AML-193 (cell line): ENCODE measurements at places on chromosomes 2 and 18.

DNA sequence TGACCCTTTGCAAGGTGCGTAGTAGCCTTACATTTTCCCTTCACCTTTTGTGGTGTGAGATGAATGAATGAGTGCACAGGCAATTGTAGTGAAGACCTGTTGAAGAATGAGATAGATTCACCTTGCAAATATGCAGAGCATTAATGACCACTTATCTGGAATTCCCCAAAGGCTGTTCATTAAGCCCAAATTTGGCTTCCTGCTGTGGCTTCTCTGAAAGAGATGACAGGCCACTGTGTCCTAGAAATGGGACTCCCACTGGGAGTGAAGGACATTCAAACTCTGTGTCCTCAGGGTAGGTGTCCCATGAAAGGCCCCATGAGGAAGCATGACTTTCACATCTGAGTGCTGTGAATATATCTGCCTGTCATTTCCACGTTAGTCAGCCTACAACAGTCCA is 1821.8 kb upstream of the PIK3C3 start:
- no peak for DNase-seq

GRCh38 chr2:215677481-215677880 is 241.6 kb upstream of the FN1 start:
- DNase-seq, result no peak

GRCh38 chr2:223418131-223418530 is 184.0 kb downstream of the SCG2 start:
- DNase-seq, result no peak

- DNase-seq, result no peak
Measured at GRCh38 chr2:99888617-99889016, 253.8 kb downstream of the AFF3 start.

DNA sequence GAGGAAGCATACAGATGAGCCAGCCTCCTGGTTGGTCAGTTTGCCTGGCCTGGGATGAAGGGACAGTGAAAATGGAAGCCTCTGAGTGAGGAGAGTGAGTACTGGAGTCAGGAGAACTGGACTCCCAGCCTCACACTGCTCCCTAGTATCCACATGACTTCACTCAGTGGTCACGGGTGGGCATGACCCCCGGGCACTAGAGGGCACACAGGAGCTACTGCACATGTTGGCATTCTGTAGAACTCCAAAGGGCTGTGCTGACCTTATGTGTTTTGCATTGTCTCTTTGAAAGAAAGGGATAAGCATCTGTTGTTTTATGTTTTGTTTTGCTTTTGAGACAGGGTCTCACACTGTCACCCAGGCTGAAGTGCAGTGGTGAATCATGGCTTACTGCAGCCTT is 23.7 kb downstream of the NCAPH start:
- no peak for DNase-seq

DNA sequence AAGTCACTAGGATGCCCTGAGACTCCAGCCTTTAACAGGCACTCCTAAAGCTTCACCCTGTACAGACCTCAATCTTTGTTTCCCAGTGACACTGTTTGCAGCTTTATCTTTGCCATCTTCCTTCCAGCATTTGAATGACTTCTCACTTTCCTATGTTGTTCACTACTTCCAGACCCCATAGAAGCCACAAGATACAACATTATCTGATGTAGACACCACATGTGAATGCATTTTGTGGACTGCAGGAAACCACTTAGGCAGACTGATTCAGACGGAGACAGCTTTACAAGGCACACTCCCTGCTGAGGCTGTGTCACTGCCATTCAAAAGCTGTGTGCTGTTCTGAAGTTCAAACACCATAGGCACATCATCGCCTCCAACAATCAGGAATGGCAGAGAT is 67.3 kb upstream of the SPATS2L start:
- no peak for DNase-seq

DNA sequence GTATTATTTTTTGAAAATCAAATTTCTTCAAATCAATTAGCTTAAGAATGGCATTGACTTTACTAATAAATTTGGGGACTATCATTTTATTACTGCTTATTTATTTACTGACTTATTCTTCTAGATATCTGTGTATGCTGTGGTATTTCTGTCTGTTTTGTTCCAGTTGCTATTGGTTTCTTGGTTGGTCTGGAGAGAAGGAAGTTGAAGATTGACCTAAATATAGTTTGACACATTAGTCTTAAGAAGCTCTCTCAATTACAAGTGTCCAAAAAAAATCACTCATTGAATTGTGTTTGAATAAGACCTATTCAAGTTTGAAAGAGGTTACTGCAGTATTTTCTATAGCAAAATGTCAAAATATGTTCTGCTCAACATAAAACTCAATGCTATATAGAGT is 153.3 kb upstream of the KYNU start:
- DNase-seq, result no peak

- DNase-seq, result no peak
Measured at GRCh38 chr18:3839581-3839981, 389.6 kb downstream of the TGIF1 start.

GRCh38 chr18:12960853-12961397 is 13.1 kb downstream of the SEH1L start:
- no peak for DNase-seq

DNA sequence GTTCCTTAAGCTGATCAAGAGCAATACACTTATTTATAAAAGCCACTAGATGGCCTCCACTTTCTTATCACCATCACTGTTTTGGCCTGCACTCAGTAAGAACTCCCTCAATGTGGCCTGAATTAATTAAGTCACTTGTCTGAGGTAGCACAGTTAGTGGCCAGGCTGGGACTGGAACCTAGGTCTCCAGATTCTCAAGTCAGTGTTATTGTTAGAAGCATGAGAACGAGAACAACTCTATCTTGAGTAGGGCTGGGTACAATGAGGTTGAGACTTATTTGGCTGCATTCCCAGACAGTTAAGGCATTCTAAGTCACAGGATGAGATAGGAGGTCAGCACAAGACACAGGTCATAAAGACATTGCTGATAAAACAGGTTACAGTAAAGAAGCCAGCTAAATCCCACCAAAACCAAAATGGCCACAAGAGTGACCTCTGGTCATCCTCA is 115.8 kb downstream of the SS18 start:
- DNase-seq, result peak; percentile 7

DNA sequence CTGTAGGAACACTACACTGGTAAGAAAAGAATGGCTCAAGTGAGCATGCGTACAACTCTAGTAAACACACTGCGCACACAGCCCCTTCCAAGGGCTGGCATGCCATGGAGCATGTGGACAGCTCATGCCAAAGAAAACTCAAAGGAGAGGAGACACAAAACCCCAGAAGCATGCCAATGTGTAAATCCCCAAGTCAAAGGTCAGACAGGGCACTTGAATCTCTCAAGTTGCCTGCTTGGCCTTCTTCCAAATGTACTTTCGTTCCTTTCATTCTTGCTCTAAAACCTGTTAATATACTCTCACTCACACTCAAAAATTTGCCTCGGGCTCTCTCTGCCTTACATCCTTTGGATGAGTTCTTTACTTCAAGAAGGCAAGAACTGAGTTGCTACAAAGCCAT is 365.3 kb downstream of the NBAS start:
- DNase-seq, result no peak

- DNase-seq, result no peak
Measured at GRCh38 chr2:113060396-113060795, 1.4 kb downstream of the IL36RN start.

- DNase-seq, result no peak
Measured at GRCh38 chr2:80363791-80364349, 59.3 kb upstream of the LRRTM1 start.

DNA sequence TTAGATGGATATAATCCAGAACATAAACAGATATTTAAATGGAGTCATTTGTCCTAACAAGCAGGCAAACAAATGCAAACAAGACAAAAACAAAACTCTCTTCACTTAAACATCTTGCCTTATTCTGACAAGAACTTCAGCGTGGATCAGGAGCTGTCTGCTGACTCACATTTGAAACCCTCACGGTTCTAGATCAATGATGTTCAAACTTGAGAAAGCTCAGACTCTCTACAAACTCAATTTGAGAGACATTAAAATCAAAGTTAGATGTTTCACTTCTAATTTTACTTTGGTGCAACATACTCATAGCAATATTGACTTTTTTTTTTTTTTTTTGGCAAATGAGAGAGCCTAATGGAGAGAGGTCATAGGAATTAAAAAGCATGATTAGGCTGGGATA is 362.8 kb upstream of the SLC14A2 start:
- no peak for DNase-seq

- no peak for DNase-seq
Measured at GRCh38 chr2:139825726-139826125, 1045.5 kb upstream of the NXPH2 start.

GRCh38 chr2:201879996-201880395 is 73.7 kb downstream of the CDK15 start:
- no peak for DNase-seq

DNA sequence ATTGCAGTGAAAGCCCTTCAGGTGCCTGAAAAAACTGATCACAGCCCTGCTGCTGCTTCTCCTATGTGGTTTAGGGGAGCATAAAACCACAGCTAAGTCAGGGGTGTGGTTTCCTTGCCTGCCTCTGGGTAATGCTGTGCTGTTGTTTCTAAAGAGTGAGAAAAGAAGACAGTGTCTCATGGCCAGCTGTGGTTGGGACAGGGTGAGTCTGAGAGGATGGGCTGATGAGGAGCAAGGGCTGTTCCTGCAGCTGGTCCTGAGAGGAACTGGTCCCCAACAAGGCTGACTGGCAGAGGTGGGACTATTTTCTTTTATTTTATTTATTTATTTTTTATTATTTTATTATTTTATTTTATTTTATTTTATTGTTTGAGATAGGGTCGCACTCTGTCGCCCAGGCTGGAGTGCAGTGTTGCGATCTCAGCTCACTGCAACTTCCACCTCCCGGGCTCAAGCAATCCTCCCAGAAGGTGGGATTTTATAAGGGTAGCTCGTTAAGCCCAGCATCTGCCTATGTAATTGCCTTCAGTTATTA is 236.7 kb downstream of the FHOD3 start:
- DNase-seq, result no peak

GRCh38 chr2:58571181-58571852 is 330.2 kb upstream of the FANCL start:
- peak; percentile 34 for DNase-seq

GRCh38 chr2:241797441-241798080 is 11.4 kb upstream of the NEU4 start:
- no peak for DNase-seq

DNA sequence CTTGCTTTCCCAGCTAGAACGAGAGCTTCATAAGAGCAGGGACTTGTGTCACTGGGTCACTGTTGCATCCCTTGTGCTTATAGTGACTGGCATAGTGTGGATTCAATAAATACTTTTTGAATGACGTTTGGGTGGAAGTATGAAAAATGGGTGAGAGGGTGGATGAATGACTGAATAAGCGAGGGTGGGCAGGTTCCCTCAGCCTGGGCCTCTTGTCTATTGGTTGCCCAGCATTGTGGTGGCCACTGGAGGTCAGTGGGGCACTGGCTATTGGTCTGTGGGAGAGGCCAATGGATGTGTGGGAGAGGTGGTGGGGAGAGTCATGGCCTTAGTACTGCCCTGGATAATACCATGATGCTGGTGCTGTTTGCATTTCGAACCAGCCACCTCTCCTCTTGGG is 93.8 kb upstream of the SKOR2 start:
- DNase-seq, result no peak

GRCh38 chr2:117323331-117323730 is 491.2 kb upstream of the DDX18 start:
- no peak for DNase-seq

- DNase-seq, result no peak
Measured at GRCh38 chr2:158189526-158189925, 87.8 kb downstream of the UPP2 start.

DNA sequence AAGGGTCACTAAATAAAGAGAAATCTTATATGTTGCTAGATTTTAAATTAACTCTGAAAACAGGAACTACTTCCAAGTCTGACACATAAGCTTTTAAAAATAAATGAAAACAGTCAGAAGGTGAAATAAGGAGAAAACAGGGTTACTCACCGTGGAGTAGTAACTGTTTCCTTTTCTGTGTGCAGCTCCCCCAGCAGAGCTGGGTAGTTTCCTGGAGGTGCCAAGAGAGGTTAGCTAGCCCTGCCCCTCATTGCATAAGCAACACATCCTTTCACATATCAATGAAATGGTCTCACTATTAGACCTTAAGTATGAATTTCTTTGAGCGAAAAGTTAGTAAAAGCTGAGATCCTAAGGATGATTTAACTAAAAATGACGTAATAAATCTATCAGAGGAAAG is 54.0 kb upstream of the GPR75 start:
- DNase-seq, result peak; percentile 78

DNA sequence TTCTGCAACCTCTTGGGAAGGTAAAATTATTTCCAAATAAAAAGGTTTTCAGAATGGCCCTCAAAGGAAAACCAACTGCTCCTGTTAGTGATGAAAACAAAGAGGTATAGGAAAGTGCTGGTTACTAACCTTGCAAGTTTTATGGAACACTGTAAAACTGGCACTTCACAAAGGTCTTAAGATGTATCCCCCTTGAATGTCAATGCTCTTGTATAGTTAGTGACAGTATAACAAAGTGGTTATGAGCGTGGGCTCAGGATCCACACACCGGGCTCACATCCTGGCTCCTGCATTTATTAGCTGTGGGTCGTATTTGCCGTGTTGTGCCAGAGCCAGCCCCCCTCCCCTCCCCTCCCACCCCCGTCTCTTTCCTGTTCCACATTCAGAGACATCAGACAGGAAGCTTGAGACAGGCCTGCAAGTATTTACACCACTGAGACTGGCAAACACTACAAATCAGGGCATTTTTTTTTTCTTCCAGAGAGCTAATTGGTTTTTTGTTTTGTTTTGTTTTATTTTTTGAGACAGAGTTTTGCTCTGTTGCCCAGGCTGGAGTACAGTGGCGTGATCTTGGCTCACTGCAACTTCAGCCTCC is 9.2 kb upstream of the DNPEP start:
- DNase-seq, result no peak

DNA sequence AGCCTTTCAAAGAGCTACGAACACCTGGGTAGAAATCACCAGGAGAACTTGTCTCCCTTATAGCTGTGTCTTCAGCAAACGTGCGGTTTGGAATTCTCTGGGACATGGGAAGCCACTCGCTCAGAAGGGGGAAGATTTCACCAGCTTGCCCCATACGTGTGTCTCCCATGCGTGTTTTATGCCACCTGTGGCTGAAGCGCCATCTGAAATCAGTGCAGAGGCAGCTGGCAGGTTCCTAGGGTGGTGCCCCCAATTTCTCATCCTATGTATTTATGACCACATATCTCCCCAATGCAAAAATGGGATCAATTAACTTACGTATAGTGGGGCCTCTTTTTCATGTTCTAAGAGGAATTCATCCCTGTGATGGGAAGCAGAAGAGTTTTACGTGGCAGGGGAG is 81.6 kb downstream of the TPO start:
- DNase-seq, result no peak

DNA sequence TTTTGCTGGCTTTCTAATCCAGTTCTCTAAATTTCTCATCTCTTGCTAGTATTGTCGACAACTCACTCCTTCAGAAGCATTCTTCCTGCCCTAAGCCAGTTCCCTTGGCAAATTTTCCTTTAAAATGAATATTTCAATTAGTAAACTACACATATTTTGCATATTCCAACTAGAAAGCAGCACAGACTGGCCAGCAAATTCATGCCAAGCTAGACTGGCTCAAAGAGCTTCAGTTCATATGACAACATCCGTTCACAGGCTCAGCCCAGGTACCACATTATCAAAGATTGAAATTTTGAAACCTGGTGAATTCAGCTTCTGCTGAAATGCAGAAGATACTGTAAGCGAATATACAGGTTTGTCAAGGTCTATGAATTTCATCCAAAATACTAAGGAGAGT is 64.5 kb downstream of the AFF3 start:
- DNase-seq, result no peak

- DNase-seq, result no peak
Measured at GRCh38 chr2:231294571-231295362, 96.3 kb downstream of the ARMC9 start.

- DNase-seq, result no peak
Measured at GRCh38 chr18:24051031-24051947, 36.7 kb downstream of the TTC39C start.
